ENCODE measurements at places on chromosomes 2 and 18.

- no peak for DNase-seq
Observed at GRCh38 chr2:138336146-138336545, 165.4 kb upstream of the SPOPL start.

GRCh38 chr2:176159663-176160250 is 2.6 kb downstream of the HOXD3 start:
- DNase-seq: no peak

DNA sequence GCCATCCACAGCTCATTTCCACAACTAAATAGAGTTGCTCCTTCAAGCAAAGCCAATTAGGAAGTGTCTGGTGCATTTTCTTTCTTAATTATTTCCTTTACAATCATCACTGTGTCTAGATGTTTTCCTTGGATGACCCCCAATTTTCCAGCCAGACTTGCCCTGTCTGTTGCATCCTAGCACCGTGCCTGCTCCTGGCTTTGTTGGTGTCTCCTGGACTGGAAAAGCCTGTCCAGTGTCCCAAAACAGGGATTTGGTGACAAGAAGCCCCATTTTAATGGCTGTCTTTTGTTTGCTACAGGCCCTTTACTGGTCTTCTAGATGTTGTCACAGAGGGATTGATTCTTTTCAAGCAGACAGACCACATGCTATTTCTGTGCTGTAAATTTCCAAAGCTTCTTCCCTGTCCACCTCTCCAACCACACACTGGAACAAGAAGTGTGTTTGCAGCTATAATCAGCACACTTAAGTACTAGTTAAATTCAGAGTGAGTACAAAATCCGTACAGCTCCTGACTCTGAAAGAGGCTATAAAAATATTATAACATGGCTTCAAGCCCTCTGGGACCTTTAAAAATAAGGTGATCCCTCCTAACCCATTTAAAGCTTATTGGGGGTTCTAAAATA is 38.4 kb downstream of the RNF144A start:
- no peak for DNase-seq

GRCh38 chr2:138060301-138060635 is 96.0 kb downstream of the HNMT start:
- peak; percentile 70 for DNase-seq

DNA sequence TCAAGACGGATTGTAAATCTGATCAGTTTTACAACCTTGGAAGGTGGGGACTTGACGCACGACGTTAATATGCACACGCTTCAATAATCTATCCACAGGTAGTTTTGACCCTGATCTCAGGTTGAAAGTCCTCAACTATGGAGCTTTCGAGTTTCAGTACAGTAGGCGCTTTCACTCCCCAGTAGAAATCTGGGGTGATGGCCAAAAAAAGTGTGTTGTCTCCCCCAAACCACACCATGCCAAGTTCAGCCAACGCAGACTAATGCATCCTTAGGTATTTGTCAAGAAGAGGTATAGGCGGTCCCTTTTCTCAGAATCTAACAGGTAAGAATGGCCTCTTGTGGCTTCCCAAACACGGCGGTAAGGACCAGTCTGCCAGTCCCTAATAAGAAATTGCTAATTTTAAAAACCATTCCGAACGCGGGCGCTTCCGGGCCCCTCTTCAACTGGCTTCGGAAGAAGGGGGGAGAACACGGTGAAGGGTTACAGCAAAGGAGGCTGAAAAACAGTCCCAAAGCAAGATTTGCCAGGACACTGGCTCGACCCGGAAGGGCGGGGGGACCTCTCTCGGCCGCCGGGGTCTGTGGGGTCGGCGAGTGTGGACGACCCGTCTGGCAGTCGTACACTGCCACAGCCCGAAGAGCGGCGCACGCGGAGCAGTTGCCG is 659 bp downstream of the FAM210A start:
- no peak for DNase-seq

DNA sequence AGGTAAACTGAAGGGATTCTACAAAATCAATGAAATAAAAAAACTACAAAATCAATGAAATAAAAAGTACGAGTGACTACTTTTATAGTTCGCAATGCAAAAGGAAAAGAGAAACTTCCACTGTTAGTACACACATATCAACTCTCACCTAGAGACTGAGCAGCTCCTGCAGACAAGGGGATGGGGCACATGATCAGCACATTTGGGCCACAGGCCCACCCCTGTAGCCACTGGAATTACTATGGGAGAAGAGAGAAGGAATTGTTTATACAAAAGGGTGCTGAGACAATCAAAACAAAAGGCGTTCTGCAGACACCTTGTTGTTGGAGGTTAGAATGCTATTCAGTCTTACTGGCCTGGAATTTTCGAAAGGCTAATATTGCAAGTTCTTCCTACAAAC is 34.7 kb upstream of the CD226 start:
- DNase-seq: no peak

- no peak for DNase-seq
Observed at GRCh38 chr2:218387369-218388194, 5.5 kb downstream of the SLC11A1 start.

DNA sequence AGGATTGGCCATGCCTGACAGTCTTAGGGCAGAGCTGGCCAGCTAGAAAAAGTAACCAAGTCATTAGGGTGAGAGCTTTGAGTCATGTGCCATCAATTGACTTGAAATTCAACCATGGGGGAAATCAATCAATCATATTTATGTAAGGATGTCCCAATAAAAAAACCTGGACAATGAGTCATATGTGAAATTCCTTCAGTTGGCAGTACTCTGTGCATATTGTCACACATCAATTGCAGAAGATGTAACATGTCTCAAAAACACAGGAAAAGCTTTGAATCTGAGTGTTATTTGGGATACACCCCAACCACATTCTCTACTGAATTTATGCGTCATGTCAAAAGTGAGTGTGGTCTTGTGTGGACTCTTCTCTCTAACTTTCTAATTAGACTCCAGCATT is 1004.1 kb upstream of the NRXN1 start:
- no peak for DNase-seq

DNA sequence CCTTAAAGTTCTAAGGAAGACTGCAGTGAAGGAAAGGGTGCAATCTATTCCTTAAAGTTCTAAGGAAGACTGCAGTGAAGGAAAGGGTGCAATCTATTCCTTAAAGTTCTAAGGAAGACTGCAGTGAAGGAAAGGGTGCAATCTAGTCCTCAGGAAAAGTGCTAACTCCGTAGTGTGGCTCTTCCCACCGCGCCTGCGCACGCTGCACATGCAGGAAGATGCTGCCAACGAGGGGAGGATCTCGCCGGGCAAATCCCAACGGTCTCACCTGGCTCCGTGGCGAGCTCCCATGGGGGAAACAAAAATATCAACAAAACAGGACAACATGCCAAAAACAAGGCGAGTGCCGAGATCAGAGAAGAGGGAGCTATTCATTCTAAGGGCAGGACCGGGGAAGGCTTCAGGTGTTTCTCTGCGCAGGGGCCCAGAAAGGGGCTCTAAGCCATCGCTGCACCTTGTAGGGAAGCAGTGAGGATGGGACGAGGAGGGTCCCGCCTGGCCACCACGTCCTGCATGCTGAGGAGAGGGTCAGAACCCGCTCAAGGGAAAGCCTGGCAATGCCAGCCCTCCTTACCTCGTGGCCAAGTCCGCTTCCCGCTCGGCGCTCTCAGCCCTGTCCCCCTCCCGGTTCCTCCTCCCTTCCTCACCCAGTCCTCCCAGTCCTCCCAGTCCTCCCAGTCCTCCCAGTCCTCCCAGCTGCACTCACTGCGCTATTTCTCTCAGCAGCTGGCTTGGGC is 24.5 kb downstream of the TIMM21 start:
- DNase-seq: no peak

GRCh38 chr2:147389218-147389617 is 455.6 kb upstream of the ACVR2A start:
- no peak for DNase-seq

DNA sequence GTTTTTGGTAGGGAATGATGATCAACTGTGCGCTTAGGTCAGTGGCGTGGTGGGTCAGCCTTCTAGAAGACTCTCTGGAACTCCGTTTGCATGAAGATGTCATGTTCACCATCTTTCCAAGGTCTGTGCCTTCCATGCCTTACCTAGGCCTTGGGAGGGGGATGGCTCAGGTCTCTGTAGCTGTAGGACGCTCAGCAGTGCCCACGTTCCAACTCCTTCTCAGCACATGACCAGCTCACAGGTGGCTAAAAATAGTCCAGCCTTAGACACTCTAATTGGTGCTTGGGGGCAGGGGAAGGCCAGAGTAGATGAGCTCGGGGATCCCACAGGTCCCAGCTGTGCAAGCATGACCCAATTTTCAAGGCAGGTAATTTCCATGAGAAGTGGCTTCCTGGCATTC is 42.3 kb upstream of the TEX51 start:
- no peak for DNase-seq

GRCh38 chr2:170409164-170409535 is 231.2 kb downstream of the MYO3B start:
- peak; percentile 43 for DNase-seq

GRCh38 chr2:233081232-233081730 is 21.1 kb downstream of the INPP5D start:
- no peak for DNase-seq

- no peak for DNase-seq
Observed at GRCh38 chr2:85987266-85988174, 98.7 kb upstream of the ST3GAL5 start.

DNA sequence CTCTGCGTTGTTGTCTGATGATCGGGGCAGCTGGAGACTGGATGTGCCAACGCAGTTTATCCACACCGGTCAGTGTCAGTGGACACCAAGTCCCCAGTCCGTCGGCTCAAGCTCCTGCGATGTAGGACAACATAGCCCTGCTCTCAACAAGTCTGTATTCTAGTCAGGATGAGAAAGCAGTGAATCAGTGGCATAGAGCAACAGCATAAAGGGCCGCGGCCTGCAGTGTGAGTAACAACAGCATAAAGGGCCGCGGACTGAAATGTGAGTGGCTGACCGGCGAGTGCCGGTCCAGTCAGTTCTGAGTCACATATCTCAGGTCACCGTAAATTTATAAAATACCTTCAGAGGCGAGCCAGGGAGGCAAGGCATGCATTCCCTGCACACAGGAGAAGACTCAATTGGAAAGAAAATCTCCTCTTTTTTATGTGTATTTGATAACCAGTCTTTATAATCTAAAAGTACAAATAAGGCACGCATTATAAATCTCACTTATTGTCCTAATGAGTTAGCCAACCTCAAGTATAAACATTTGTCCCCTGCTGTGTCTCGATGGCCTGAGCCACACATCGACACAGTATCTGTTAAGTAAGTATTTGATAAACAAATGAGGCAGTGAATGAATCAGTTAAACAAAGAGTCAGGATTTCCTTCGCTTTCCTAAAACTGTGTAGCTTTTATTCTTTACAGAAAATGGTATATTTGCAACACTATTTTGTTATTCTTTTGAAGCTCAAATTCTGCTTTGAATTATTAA is 33.8 kb upstream of the NFATC1 start:
- DNase-seq: peak; percentile 65

DNA sequence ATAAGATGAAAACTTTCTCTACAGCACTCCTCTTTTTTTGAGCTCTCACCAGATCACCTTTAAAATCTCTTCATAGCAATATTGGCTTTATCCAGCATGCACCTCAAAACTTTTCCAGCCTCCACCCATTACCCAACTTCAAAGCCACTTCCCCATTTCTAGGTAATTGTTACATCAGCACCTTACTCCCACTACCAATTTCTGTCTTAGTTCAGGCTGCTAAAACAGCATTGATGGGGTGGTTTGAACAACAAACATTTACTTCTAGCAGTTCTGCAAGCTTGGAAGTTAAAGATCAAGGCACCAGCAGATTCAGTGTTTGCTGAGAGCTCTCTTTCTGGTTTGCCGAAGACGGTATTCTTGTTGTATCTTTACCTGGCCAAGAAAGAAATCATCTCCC is 114.0 kb upstream of the SLC39A10 start:
- no peak for DNase-seq

GRCh38 chr2:111667542-111668273 is 216.3 kb downstream of the ANAPC1 start:
- peak; percentile 22 for DNase-seq

GRCh38 chr2:234771980-234772732 is 179.7 kb upstream of the SH3BP4 start:
- DNase-seq: no peak

- DNase-seq: no peak
Observed at GRCh38 chr2:230225486-230225885, at the start of gene SP140. Gene SP140 (plus strand): TSS chr2:230225736. CDS start chr2:230225845, 109 bp downstream.

DNA sequence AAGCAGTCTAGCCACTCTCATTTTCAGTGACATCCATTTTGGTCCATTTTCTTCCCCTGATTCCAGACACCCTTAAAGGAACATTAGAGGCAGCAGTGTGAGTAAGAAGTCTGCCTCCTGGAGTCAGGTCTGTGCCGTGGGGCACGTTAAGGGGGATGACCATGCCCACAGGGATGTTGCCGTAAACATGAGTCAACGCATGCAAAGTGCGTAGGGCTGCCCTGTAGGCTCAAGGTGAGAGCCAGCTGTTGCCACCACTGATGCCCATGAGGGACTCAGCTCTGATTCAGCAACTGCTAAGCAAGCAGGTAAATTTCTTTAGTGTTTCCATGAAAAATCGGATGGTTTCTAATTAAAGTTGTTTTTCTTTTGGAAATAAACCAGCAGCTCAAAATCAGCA is 61.4 kb upstream of the TFCP2L1 start:
- DNase-seq: no peak

GRCh38 chr2:191026377-191026776 is 12.4 kb upstream of the STAT1 start:
- DNase-seq: no peak

GRCh38 chr2:105797298-105797819 is 52.6 kb downstream of the NCK2 start:
- DNase-seq: peak; percentile 17

DNA sequence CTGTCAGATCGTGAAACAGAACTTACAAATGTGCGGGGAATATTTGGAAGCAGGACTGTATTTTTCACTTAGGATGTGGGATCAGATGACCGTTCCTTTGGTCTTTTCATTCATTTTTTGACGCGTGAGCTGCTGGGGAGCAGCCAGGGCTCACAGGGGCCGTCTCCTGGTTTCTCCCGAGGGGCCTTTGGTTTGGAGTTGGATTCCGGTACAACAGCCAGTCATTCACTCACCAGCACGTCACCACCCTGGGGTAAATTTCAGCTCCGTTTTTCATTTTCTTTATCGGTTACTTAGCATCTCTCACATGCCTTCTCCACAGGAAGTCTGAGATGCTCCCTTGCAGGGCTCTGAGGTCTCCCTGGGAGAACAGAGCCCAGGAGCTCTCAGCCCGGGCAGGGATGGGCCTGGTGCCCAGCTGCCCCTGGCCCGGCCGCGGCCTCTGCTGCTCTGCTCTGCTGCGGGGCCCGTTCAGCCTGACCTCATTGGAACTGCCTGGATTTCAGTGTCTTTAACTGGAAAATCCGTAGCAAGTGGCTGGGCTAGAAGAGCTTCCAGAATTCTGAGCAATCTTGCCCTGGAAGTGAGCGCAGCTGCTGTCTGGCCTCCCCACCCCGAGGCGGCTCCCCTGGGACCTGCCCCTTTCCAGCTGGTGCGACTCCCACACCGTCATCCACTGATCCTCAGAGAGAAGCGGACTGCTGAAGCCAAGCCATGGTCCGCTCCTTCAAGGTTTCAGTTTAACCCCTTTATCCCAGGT is 335.6 kb downstream of the EIPR1 start:
- no peak for DNase-seq

All from MG63 (cell line).